DMS79 (cell line): ENCODE measurements at places on chromosomes 2 and 18.

GRCh38 chr2:226411727-226412360, 387.8 kb downstream of the IRS1 start:
- DNase-seq: no peak

GRCh38 chr2:179373816-179374215, 109.2 kb upstream of the SESTD1 start:
- no peak for DNase-seq

- DNase-seq: no peak
Observed at GRCh38 chr2:186126181-186126580, 359.9 kb upstream of the ZC3H15 start.

DNA sequence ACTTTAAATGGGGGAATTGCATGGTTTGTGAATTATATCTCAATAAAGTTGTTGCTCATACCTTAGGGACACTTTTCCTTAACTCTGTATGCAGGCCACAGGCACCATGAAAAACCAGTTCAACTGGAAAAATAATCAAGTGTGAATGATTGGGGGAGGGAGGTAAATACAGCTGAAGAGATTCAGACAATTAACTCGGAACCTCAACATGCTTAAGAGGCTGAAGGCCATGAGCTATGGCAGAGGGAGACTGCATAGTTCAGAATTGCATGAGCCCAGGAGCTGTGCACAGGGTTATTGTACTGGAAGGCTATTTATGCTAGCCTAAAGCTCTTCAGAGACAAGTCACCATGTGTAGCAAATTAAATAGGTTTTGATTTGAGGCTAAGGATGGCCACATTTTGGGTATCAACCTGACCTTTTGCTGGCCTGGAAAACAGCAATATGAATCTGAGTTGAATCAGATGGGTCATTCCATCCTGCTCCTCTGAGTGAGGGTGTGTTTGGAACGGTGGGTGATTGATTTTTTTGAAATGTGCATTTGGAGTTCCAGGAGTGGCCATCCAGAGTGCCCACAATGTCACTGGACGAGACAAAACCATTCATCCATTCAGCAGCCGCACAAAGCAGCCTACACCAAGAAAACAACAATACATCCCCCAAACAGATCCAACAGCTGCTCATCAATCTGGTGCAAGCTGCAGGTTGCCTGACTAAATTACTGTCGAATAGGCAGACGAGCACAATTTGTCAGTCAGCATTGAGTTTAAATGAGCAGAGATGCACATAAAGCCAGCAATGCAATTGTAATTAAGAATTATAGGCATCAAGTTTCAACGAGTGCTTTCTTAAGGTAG, 42.5 kb downstream of the HRH4 start:
- DNase-seq: peak; percentile 87

- no peak for DNase-seq
Observed at GRCh38 chr2:240298117-240298790, 137.2 kb upstream of the GPC1 start.

DNA sequence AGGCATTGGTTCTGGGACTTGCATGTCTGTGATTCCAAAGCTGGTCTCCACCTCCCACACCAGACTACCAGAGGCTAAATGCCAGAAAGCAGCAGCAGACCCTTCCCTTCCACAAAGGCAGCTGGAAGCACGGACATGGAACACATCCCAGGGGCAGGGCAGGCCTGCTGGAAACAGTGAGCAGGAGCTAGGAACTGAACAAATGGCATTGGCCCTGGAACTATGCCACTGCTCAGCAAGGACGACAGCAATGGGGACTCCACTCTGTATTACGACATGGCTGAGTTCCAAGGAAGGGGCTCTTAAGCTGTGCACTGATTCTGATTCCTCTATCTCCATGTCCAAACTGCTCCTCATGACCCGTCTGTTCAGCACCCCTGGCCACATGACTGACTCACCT, 77.8 kb upstream of the TFCP2L1 start:
- peak; percentile 44 for DNase-seq

GRCh38 chr18:59690996-59691395, 6.2 kb downstream of the CCBE1 start:
- no peak for DNase-seq

GRCh38 chr2:75287624-75288316, 88.5 kb upstream of the TACR1 start:
- DNase-seq: no peak

DNA sequence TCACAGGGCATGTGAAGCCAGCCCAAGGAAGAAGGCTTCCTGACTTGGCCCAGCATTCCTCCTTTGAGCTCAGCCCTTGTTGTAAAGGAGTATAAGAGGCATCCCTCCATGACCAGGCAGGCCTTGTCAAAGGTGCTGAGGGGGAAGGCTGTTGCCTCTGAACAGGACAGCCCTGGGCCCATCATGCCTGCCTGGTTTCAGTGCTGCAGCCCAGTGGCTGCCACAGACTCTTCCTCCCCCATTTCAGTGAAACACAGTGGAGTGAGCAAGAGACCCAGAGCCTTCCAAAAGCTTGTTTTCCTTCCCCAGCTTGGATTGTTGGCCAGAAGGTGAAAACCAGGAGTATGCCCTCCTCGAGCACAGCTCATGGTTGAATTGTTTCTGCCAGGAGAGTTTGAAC, 19.9 kb upstream of the RPL37A start:
- no peak for DNase-seq

DNA sequence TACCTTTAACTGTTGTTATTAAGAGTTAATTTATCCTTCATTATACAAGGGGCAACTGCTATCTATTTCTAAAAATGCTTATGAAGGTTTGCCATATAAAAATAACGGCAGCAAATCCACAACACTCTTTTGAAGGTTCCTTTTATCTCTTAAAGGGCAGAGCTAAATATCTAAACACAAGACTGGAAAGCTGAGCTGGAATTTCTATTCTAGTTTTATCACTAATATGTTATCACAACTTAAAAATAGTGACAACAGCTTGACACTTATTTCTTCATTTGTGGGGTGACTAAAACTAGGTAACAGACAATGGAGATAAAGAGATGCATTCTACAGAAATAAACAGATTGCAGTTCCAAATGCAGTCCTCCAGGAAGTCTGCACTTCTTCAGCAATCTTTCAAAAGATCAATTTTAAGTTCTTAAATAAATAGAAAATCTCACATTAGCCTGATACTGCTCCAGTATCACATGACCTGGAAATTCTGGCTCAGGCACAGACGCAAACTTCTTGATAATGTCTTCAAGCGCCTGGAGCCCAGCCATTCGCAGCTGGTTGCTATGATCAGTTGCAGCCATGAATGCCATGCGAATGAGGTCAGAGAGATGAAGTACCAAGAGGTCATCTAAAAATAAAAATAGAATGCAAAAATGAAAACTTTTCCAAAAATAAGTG, 54.0 kb upstream of the STRN start:
- DNase-seq: no peak

DNA sequence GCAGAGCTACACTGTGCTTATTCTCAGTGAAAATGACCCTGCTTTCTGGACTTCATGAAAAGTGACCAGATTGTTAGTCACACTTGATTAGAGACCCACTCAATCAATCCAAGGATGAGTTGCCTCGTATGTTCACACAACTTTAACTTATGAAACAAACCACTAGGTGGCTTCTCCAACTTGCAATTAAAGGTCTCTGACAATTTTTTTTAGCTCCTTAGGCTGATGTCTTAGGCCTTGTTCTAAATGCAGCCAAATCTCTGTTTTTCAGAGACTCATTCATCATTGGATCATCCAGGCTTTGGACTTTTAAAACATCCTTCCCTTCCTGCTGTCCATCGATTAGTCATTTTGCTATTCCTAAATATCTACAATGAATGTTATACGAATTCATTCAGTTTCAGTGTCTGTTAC, 63.4 kb downstream of the MREG start:
- DNase-seq: no peak

DNA sequence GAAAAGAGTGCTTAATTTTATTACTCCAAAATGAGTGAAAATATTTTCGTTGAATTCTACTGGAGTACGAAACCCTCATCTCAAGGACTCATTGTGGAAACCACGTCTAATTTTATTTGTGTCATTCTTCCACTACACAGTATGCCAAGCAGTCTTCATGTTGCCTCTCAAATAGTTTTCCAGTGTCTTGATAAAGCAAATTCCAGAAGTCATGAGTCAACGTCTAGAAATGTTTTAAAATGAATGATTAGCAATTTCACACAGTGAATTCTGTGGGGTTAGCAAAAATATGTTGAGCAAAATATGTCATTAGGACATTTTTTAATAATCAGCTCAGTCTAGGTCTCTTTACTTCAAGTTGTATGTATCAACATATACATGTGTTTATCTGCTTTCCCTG, 865.5 kb downstream of the DSC3 start:
- no peak for DNase-seq

GRCh38 chr2:98875081-98875728, 60.8 kb downstream of the CRACDL start:
- no peak for DNase-seq

DNA sequence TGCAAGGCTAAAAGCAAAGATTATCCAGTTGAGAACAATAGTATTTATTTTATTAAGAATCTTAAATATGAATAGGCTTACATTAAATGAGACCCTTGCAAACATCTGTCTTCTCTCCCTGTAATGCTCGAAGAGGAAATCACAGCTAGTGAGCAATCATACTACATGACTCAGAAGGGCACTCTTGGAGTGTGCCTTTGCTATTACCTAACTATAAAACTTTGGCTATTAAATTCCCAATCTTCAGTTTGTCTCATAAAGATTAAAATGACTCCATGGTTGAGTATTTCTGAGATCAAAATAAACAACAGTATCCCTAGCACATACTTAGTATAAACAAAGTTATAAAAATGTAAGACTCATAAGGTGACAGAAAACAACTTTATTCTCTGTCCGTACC, 296.9 kb downstream of the KCNJ3 start:
- DNase-seq: no peak

DNA sequence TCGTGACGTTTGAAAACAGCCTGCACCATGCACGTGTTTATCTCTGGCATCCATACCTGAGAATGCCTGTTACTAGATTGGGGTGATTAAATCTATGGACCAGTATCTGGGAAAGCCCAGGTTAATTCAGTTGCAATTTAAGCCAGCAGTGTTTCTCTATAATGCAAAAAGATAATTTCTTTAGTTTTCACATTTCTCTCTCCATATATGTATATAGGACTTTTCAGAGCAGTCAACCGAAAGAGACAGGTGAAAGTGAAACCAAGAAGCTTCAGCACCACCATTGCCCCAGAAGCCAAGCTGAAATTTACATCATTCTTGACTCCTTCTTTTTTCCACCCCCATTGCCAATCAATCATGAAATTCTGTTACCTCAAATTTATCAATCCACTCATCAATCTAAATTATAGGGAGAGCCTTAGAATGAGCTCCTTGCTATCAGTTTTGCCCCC, 2.7 kb upstream of the LRP2 start:
- no peak for DNase-seq

- DNase-seq: no peak
Observed at GRCh38 chr18:25898965-25899364, 191.4 kb downstream of the SS18 start.

GRCh38 chr2:203972066-203972465, 35.5 kb downstream of the ICOS start:
- DNase-seq: no peak

- DNase-seq: peak; percentile 77
Observed at GRCh38 chr2:1233281-1233680, 180.0 kb upstream of the TPO start.

DNA sequence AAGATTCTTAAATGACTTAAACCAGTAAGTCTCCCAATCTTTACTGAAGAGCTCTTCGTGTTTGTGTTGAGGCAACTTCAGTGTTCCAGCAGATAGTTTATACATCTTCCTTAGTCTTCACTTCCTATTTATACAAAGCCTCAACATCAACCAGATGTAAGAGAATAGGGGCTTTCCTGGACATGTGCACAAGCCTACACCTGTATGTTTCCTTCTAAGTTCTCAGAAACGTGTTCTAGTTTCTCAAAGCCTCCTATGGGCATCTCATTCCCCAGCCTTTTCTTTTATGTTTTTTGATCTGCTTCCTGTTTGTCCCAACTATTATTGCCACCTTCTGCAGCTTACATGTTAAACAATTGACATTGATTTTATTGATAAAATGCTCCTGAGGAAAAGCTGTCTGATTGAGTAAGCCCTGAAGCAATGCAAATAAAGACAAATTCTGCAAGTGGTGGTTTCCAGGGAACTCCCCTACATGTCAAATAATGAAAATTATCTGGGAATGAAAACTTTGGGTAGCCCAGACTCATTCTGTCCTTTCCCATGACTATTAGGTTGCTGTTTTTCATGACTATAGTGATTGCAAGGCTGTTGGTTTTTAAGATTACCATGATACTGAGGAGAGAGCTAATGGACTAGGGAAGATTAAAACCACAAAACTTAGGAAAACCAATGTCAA, 663.3 kb upstream of the ACVR2A start:
- DNase-seq: no peak

GRCh38 chr2:172103471-172104272, 972 bp upstream of the DLX2 start:
- peak; percentile 61 for DNase-seq

GRCh38 chr18:36015629-36016028, 43.1 kb downstream of the RMP24 start:
- DNase-seq: no peak

DNA sequence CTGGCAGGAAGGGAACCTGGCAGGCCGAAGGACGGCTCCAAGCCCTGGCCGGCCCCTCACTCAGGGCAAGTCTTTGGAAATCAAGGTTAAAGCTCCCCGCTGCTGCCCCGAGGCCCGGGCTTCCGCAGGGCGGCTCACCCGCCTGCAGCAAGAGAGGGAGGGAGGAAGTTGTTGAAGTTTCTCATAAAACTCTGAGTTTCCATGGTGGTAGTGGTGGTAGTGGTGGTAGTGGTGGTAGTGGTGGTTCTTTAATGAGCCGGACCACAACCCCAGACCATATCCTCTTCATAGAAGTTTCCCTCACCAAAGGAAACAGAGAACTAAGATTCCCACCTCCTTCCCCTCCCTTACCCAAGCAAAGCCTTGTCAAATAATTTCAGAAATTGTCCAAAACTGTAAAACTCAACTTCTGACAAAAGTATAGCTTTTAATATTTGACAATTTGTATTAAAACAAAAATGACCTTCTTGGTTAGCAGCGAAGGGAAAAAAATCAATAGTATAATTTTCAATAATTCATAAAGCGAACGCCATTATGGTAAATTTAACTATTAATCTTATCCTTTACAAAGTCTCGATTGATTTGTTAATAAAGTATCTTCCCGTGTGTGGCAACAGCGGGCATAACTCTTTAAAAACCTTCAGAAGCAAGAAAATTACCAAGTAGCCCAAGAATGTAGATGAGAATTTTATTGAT, 1.5 kb upstream of the HOXD10 start:
- no peak for DNase-seq

DNA sequence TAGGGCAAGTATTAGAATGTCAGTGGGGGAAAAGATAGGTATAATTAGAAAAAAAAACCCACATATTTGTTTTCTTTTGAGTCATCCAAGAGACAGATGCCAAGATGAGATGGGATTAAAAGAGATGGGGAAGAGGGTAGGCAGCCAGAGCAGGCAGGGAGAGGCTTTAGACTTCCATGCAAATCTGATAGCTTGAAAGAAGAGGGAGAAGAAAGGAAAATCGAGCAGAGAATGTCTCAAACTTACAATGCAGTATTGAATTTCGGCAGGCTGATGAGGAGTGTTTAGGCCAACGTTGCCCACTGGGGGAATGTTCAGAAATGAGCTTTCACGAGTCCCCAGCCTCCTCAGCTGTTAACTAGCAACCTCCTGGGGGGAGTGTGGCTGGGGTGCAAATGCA, 91.3 kb downstream of the SPATS2L start:
- no peak for DNase-seq

- DNase-seq: no peak
Observed at GRCh38 chr2:189095101-189095500, 84.5 kb downstream of the COL5A2 start.

GRCh38 chr2:141534666-141535362, 596.0 kb downstream of the LRP1B start:
- no peak for DNase-seq

- no peak for DNase-seq
Observed at GRCh38 chr18:48550101-48550729, 11.4 kb downstream of the CTIF start.
